ENCODE measurements at places on chromosomes 4 and X.

DNA sequence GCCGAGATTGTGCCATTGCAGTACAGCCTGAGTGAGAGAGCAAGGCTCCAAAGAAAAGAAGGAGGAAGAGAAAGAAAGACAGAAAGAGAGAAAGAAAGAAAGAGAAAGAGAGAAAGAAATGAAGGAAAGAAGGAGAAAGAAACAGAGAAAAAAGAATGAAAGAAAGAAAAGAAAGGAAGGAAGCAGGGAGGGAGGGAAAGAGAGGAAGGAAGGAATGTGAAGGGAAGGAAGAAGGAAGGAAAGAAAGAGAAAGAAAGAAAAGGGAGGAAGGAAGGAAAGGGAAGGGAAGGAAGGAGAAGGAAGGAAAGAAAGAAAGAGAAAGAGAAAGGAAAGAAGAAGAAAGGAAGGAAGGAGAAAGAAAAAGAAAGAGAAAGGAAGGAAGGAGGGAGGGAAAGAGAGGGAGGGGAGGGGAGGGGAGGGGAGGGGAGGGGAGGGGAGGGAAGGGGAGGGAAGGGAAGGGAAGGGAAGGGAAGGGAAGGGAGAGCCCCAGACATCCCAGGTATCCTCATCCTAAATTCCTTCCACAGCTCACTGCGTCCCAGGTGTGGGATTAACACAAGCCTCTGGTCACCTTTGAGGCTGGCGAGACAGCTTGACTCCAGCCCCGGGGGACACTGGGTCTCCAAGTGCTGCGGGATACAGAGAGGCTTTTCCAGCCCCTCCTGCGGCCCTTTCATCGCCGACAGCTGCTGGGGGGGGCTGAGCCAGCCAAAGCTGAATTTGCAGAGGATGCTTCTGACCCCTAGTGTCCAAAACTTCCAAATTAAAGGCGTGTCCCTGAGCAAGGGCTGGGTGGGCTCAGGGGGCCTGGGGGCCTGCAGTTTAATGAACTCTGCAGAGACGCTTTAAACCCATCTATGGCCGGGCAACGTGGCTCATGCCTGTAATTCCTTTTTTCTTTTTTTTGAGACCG, 24.2 kb upstream of the CSF2RA start:
- DNase-seq: no peak

- no peak for DNase-seq
These were observed 19.2 kb downstream of the OTC start for GRCh38 chrX:38371641-38372040.

DNA sequence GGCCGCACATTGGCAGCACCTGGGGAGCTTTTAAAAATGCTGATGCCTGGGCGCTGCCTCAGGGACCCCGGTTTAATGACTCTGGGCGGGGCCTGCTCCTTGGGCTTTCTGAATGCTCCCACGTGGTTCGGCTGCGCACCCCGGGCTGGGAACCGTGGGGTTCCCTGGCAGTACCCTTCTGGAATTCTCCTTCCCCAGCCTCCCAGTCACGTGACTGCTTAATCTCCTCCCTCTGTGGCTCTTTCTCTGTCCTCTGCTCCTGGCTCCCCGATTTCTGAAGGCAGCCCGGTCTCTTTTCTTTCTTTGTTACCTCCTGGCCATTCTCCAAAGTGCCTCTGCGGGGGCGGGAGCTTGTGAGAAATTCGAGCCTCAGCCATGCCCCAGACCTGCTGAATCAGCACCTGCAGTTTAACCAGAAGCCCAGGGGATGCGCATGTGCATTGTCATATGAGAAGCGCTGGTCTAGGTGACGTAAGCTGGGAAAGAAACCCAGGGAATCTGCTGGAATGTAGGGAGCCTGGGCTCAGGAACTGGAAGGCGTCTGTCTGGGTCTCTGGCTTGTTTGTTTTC, 16.6 kb downstream of the CLCN4 start:
- no peak for DNase-seq

- peak; percentile 34 for DNase-seq
These were observed 227.6 kb upstream of the HDX start for GRCh38 chrX:84729809-84730208.
